ENCODE measurements at places on chromosomes 16 and 17. TPM values are rescaled to one million over a fixed set of nuclear protein-coding genes. Genes with fewer than 3 reads are reported as not detected.

ABCA9 gene
- 0.32 TPM for polyA plus RNA-seq

ANKFN1 gene
- 0.41 TPM for polyA plus RNA-seq

CTRB1 gene
- not detected for polyA plus RNA-seq

MYH11 gene
- polyA plus RNA-seq, result 9.7 TPM

NUPR1 gene
- 289 TPM for polyA plus RNA-seq

DNAH2 gene
- polyA plus RNA-seq, result 3.8 TPM

WWOX gene
- 46.2 TPM for polyA plus RNA-seq

KRTAP4-5 gene
- polyA plus RNA-seq, result not detected

TEKT5 gene
- not detected for polyA plus RNA-seq

PLA2G10 gene
- not detected for polyA plus RNA-seq

SLC47A2 gene
- polyA plus RNA-seq, result not detected

HAS3 gene
- polyA plus RNA-seq, result 6.5 TPM

MLYCD gene
- polyA plus RNA-seq, result 2.5 TPM

HOXB9 gene
- 5.0 TPM for polyA plus RNA-seq

SLC6A2 gene
- polyA plus RNA-seq, result not detected

RPAIN gene
- polyA plus RNA-seq, result 54.7 TPM

SSTR5 gene
- not detected for polyA plus RNA-seq

TSPOAP1 gene
- 28.0 TPM for polyA plus RNA-seq

TPPP3 gene
- 438 TPM for polyA plus RNA-seq

KRT33A gene
- not detected for polyA plus RNA-seq

TNFRSF13B gene
- polyA plus RNA-seq, result not detected

CCL14 gene
- 4.4 TPM for polyA plus RNA-seq

PRR29 gene
- 0.68 TPM for polyA plus RNA-seq

TBC1D3H gene
- not detected for polyA plus RNA-seq

ALOX12 gene
- not detected for polyA plus RNA-seq

OR2C1 gene
- not detected for polyA plus RNA-seq

TNP2 gene
- polyA plus RNA-seq, result not detected

SCGB1C2 gene
- not detected for polyA plus RNA-seq

CD300LB gene
- polyA plus RNA-seq, result not detected

TBC1D3C gene
- not detected for polyA plus RNA-seq

SLC5A11 gene
- 16.1 TPM for polyA plus RNA-seq

KIF2B gene
- not detected for polyA plus RNA-seq

SEZ6 gene
- 64.1 TPM for polyA plus RNA-seq

ITGB3 gene
- 0.63 TPM for polyA plus RNA-seq

OR3A3 gene
- not detected for polyA plus RNA-seq

GCGR gene
- polyA plus RNA-seq, result not detected

GFAP gene
- 4,939 TPM for polyA plus RNA-seq

PSMD12 gene
- 26.2 TPM for polyA plus RNA-seq

HS3ST3B1 gene
- polyA plus RNA-seq, result 0.14 TPM

SKAP1 gene
- polyA plus RNA-seq, result 4.8 TPM

SHISA9 gene
- polyA plus RNA-seq, result 38.5 TPM
